ENCODE measurements at places on chromosomes 12 and 14. TPM values are rescaled to one million over a fixed set of nuclear protein-coding genes. Genes with fewer than 3 reads are reported as not detected.

GRCh38 chr12:109382031-109382430 lies 34.3 kb downstream of the MYO1H start:
- DNase-seq = no peak
- peaks cover 4% of the 10 kb centered on the region for H3K4me1 ChIP-seq

DNA sequence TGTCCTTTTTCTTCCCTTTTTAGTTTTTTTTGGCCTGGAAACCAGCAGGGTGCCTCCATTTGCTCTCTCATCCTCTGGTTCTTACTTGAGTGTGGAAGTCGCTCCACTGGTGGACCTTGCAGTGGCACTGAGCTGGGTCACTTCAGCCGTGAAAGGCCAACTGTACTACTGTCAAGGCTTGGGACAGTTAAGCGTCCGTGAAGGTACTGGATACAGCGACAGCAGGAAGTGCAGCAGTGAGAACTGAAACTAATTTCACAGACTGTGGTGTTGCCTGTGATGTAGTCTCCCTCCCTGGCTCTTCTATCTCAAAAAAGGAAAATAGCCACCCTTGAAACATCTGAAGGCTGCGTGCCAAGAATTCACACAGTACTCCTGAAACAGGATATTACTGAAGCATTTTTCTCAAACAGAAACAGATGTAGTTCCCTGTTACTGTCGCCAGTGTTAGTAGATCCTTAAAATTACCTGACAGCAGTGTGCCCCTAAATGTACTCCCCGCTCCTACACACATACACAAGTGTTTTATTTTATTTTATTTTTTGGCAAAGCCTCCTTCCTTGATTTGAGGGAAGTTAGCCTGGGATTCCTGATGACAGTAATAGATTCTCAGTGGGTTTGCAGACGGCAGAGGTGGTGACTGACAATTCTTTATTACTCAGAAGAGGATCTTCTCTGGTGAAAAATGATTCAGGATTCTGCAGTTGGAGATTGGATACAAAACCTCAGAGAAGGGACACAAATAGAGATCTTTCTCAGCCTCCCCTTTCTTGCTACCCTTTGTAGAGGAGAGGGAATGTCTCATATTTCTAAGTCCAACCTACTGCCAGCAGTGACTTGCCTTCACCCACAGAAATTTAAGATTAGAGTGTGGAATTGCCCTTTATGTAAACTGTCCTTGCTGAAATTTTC lies 4.4 kb downstream of the SUSD6 start:
- H3K4me3 ChIP-seq = no peak overlapping the region
- no peaks in the 10 kb centered on the region for H3K27me3 ChIP-seq
- H3K4me1 ChIP-seq = peaks cover 42% of the 10 kb centered on the region
- H3K36me3 ChIP-seq = no peaks in the 10 kb centered on the region
- no peak for DNase-seq
- no peak overlapping the region for H3K27ac ChIP-seq

DNA sequence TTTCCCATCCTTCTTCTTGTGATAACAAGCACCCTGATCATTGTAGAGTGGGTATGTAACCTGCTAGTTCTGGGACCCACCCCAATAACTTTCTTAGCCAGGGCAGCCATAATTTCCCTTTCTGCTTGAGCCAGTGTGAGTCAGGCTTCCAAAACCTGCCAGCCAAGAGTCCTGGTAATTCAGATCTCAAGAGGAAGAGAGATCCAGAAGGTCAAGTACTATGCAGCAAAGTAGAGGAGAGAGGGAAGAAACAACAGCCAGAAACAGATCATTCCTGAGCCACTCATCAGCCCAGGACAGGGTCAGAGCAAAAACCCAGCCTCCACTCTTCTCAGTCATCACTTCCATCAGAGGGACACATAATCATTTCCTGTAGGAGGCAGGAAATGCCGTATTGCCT lies 182.0 kb downstream of the DICER1 start:
- peaks cover 6% of the 10 kb centered on the region for H3K4me1 ChIP-seq
- H3K4me3 ChIP-seq = no peak overlapping the region
- H3K27me3 ChIP-seq = no peaks in the 10 kb centered on the region
- no peak overlapping the region for H3K27ac ChIP-seq
- no peak for DNase-seq
- H3K36me3 ChIP-seq = no peaks in the 10 kb centered on the region

GRCh38 chr14:64702493-64703394 lies 1.5 kb upstream of the PLEKHG3 start:
- peak overlapping the region; percentile 82 for H3K4me3 ChIP-seq
- H3K27me3 ChIP-seq = peaks cover 21% of the 10 kb centered on the region
- H3K36me3 ChIP-seq = no peaks in the 10 kb centered on the region
- H3K27ac ChIP-seq = no peak overlapping the region

GRCh38 chr14:90890322-90891020 lies 74.2 kb upstream of the TTC7B start:
- H3K27me3 ChIP-seq = no peaks in the 10 kb centered on the region
- no peak overlapping the region for H3K4me3 ChIP-seq
- no peak overlapping the region for H3K27ac ChIP-seq
- no peaks in the 10 kb centered on the region for H3K36me3 ChIP-seq

GRCh38 chr14:100612986-100613385 lies 25.8 kb upstream of the BEGAIN start:
- DNase-seq = no peak
- H3K27me3 ChIP-seq = peaks cover 7% of the 10 kb centered on the region
- H3K36me3 ChIP-seq = no peaks in the 10 kb centered on the region
- H3K4me3 ChIP-seq = no peak overlapping the region

GRCh38 chr14:34461334-34462131 lies 507 bp downstream of the SPTSSA start:
- peak; percentile 78 for DNase-seq
- peak overlapping the region; percentile 82 for H3K27ac ChIP-seq
- H3K36me3 ChIP-seq = no peaks in the 10 kb centered on the region
- peaks cover 16% of the 10 kb centered on the region for H3K4me1 ChIP-seq
- H3K27me3 ChIP-seq = no peaks in the 10 kb centered on the region
- peak overlapping the region; percentile 73 for H3K4me3 ChIP-seq

- H3K27me3 ChIP-seq = no peaks in the 10 kb centered on the region
- H3K4me3 ChIP-seq = peak overlapping the region; percentile 67
- DNase-seq = peak; percentile 30
- no peak overlapping the region for H3K27ac ChIP-seq
- H3K36me3 ChIP-seq = peaks cover 12% of the 10 kb centered on the region
Measured at GRCh38 chr14:60720962-60721325, 3.2 kb downstream of the SIX4 start.

DNA sequence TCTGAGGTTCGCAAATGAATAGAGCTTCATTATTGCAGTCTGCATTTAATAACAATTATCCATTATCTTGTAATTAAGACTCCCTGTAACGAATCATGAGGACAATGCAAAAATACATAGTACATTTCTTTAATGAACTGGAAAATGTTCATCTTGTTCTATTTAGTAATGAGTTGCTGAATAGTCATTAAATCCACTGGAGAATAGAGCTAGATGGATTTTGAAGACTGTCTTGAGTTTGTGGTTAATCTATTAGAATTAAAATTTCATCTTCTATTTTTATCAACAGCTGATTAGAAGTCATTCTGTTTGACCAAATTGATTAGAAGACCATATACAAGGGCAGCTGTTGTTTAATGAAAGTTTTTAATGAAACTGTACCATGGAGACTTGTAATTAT lies 107.2 kb downstream of the DERA start:
- no peak overlapping the region for H3K27ac ChIP-seq
- H3K27me3 ChIP-seq = no peaks in the 10 kb centered on the region
- no peak overlapping the region for H3K4me3 ChIP-seq

- no peak for DNase-seq
- no peak overlapping the region for H3K4me3 ChIP-seq
- H3K4me1 ChIP-seq = no peaks in the 10 kb centered on the region
- H3K36me3 ChIP-seq = no peaks in the 10 kb centered on the region
- H3K27ac ChIP-seq = no peak overlapping the region
Measured at GRCh38 chr14:56244138-56244789, 126.1 kb downstream of the PELI2 start.

DNA sequence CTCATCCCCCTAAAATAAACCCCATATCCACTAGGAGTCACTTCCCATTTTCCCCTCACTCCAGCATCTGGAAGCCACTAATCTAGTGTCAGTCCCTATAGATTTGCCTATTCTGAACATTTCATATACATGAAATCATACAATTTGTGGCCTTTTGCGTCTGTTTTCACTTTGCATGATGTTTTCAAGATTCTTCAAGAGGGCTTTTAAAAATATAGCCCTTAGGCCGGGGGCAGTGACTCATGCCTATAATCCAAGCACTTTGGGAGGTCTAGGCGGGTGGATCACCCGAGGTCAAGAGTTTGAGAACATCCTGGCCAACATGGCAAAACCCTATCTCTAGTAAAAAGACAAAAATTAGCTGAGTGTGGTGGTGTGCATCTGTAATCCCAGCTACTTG lies 104.7 kb downstream of the VEZT start:
- H3K36me3 ChIP-seq = no peaks in the 10 kb centered on the region
- no peaks in the 10 kb centered on the region for H3K27me3 ChIP-seq
- H3K4me3 ChIP-seq = no peak overlapping the region
- no peak for DNase-seq
- H3K4me1 ChIP-seq = peaks cover 10% of the 10 kb centered on the region
- no peak overlapping the region for H3K27ac ChIP-seq

DNA sequence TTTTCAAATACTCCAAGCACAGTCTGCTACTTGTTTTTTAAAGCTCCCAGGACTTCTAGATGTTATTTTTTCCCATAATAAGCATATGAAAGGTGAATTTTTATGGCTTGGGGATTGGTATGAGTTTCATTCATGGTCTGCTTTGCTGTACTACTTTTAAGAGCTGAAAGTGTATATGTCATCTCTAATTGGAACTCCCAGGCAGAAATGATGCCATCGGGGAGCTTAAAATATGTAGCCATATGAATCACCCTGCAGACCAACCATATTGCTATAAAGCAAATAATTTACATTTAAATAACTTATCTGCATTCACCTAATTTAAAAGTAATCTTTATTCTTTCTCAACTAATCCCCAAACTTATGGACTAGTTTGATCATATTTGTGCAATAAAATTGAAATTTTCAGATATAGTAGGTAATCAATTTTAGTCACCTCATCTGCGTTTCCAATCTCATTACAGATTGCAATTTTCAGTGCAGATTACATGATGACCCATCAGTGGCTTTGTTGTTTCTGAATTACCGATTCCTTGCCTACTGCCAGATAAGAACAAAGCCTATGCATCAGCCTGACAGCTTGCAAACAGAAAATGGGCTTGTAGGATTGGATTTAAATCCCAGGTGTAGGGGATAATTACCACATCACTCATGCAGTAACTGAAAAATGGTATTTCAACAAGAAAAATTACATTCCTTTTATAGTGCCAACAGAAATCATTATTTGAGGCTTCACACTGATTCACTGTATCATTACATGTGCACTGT lies 689.4 kb downstream of the NOVA1 start:
- no peak for DNase-seq
- peaks cover 16% of the 10 kb centered on the region for H3K4me1 ChIP-seq
- no peak overlapping the region for H3K27ac ChIP-seq
- no peaks in the 10 kb centered on the region for H3K36me3 ChIP-seq

DNA sequence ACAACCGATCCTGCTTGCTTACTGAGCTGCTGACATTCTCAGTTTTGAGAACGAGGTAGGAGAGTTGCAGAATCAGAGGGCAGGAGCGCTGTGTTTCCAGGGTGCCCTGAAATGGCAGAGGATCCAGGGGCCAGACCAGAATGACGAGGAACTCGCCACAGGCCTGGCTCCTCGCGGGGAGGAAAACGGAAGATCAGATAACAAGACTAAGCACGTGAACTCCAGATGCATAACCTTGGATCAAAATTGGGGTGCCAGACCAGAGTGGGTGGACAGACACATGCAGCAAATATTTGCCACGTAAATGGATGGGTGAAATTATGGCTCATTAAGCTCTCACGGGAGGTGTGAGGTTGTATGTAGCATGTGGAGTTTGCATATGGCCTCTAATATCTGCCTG lies 46.5 kb downstream of the ELK3 start:
- DNase-seq = no peak
- H3K27me3 ChIP-seq = no peaks in the 10 kb centered on the region
- H3K4me1 ChIP-seq = no peaks in the 10 kb centered on the region
- no peak overlapping the region for H3K4me3 ChIP-seq
- no peaks in the 10 kb centered on the region for H3K36me3 ChIP-seq

- H3K4me3 ChIP-seq = peak overlapping the region; percentile 75
- peaks cover 16% of the 10 kb centered on the region for H3K4me1 ChIP-seq
- peaks cover 25% of the 10 kb centered on the region for H3K27me3 ChIP-seq
- H3K27ac ChIP-seq = no peak overlapping the region
- H3K36me3 ChIP-seq = no peaks in the 10 kb centered on the region
Measured at GRCh38 chr12:56078931-56079722, 838 bp upstream of the ERBB3 start.

DNA sequence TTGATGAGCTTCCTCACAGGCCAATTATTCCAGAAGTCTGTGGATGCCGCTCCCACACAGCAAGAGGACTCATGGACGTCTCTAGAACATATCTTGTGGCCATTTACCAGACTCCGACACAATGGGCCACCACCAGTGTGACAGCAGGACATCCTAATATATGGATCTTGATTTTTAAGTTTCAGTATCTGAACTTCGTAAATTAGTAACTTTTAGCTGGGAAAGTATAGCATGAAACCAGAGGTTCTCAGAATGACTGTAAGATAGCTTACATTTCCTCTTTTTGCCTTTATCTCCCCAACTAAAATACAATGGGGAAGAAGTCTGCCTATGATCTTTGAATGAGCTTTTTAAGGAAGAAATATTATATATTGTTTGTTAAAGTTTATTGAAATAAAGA lies 87.0 kb downstream of the DNAI7 start:
- H3K27ac ChIP-seq = no peak overlapping the region
- no peaks in the 10 kb centered on the region for H3K36me3 ChIP-seq
- no peaks in the 10 kb centered on the region for H3K27me3 ChIP-seq
- no peak for DNase-seq
- H3K4me3 ChIP-seq = no peak overlapping the region

GRCh38 chr12:109870648-109871047 lies 9.7 kb downstream of the GLTP start:
- H3K36me3 ChIP-seq = no peaks in the 10 kb centered on the region
- no peak overlapping the region for H3K27ac ChIP-seq
- no peaks in the 10 kb centered on the region for H3K27me3 ChIP-seq
- H3K4me3 ChIP-seq = no peak overlapping the region
- no peak for DNase-seq
- peaks cover 8% of the 10 kb centered on the region for H3K4me1 ChIP-seq

GRCh38 chr12:114903083-114903691 lies 219.2 kb upstream of the TBX3 start:
- no peak overlapping the region for H3K4me3 ChIP-seq
- no peaks in the 10 kb centered on the region for H3K27me3 ChIP-seq
- no peaks in the 10 kb centered on the region for H3K36me3 ChIP-seq
- DNase-seq = no peak
- peaks cover 4% of the 10 kb centered on the region for H3K4me1 ChIP-seq
- H3K27ac ChIP-seq = no peak overlapping the region

Gene FITM1
- 1.2 TPM for total RNA-seq

Gene RNASE3
- total RNA-seq = not detected

Gene ANO2
- total RNA-seq = 4.0 TPM

Gene CLEC1B
- not detected for total RNA-seq

Gene TRPV4
- total RNA-seq = 0.56 TPM

Gene SMCO2
- total RNA-seq = not detected

Gene WDHD1
- 62.3 TPM for total RNA-seq

Gene CLEC6A
- not detected for total RNA-seq

Gene SLC35F4
- total RNA-seq = not detected

Gene TTC6
- total RNA-seq = 2.6 TPM

Gene SERPINA1
- total RNA-seq = 0.13 TPM
